ENCODE measurements at places on chromosomes 4 and X.

- DNase-seq: no peak
Observed at GRCh38 chrX:136021903-136022302, 36.7 kb downstream of the SLC9A6 start.

DNA sequence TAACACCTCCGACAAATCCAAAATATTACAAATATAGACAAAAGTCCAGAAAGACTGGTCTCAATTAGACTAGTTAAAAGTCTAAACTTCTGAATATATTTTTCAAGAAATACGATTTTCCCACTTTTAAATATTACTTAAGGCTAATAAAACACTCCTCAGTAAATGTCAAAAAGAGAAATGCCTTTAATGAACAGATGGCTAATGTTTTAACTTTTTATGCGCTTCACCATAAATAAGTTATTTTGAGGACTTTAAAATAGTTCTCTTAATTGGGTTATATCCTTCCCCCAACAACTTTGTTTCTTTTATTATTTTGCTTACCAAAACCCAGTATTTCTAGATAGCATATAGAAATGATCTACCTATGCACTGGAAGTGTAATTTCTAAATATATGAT, 201.4 kb downstream of the APBB2 start:
- no peak for DNase-seq

DNA sequence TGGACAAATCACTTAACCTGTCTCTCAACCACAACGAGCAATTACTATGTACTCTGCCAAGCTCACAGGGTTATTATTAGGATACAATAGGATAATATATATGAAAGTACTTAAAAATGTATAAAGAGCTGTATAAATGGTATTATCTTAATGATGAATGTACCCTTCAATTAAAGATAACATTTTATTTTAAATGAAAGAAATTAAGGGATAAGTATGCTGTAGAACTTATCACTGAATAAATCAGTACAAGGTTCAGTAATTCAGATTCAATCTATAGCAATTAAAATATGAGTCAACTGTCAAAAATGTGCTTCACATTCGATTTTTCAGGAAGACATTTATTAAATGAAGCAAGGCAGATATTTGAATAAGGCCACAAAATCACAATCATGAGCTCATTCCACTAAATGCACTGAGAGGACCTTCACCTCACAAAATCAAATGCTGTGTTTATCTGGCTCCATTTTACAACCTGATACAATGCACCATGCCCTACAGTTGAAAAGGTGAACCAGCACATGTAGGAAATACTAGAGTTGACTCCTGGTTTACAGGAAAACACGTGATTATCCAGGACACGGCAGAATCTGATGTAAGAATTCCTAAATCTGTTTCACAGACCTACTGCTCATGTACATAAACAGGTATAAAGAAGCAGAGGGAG, 4.4 kb downstream of the LRCH2 start:
- no peak for DNase-seq

- DNase-seq: no peak
Observed at GRCh38 chrX:23133551-23133950, 133.8 kb downstream of the DDX53 start.

- DNase-seq: no peak
Observed at GRCh38 chrX:37684973-37685372, 618 bp upstream of the XK start.

DNA sequence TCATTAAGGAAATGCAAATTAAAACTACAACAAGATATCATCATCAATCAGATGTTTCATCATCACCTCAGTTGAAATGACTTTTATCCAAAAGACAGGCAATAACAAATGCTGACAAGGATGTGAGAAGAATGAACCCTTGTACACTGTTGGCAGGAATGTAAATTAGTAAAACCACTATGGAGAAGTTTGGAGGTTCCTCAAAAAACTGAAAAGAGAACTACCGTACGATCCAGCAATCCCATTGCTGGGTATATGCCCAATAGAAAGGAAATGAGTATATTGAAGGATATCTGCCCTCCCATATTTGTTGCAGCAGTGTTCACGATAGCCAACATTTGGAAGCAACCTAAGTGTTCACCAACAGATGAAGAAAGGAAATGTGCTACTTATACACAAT, 50.6 kb upstream of the STARD8 start:
- no peak for DNase-seq

DNA sequence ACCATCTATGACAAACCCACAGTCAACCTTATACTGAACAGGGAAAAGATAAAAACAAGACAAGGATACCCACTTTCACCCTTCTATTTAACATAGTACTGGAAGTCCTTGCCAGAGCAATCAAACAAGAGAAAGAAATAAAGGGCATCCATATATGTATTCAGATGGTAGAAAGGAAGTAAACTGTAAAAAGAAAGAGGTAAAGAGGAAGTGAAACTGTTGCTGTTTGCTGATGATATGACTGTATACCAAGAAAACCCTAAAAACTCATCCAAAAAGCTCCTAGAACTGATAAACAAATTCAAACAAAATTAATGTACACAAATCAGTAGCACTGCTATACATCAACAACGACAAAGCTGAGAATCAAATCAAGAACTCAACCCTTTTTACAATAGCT, 538.7 kb upstream of the PABPC4L start:
- DNase-seq: no peak

GRCh38 chrX:24607616-24608015, 39.5 kb downstream of the PCYT1B start:
- no peak for DNase-seq

GRCh38 chr4:34043131-34043530, 2201.2 kb downstream of the ARAP2 start:
- no peak for DNase-seq

GRCh38 chr4:61299316-61299715, 99.2 kb downstream of the ADGRL3 start:
- no peak for DNase-seq

DNA sequence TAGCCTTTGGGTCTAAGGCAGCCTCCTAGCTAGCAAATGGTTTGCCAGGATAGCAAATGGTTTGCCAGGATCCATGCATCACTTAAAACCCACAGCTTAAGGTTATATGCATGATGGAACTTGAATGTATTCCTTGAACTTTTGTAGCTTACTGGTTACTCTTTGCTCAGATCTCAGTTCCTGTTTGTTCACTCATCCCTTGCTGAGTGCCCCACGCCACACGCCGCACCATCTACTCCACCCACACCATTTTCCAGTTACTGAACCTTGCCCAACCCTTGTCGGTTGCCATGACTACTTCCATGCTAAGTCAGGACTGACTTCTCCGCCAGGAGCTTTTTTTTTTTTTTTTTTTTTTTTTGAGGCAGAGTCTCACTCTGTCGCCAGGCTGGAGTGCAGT, 29.5 kb upstream of the XIAP start:
- peak; percentile 54 for DNase-seq

GRCh38 chr4:149161247-149161646, 654.4 kb downstream of the IQCM start:
- DNase-seq: no peak

- peak; percentile 48 for DNase-seq
Observed at GRCh38 chr4:186820391-186820891, 96.8 kb upstream of the FAT1 start.

DNA sequence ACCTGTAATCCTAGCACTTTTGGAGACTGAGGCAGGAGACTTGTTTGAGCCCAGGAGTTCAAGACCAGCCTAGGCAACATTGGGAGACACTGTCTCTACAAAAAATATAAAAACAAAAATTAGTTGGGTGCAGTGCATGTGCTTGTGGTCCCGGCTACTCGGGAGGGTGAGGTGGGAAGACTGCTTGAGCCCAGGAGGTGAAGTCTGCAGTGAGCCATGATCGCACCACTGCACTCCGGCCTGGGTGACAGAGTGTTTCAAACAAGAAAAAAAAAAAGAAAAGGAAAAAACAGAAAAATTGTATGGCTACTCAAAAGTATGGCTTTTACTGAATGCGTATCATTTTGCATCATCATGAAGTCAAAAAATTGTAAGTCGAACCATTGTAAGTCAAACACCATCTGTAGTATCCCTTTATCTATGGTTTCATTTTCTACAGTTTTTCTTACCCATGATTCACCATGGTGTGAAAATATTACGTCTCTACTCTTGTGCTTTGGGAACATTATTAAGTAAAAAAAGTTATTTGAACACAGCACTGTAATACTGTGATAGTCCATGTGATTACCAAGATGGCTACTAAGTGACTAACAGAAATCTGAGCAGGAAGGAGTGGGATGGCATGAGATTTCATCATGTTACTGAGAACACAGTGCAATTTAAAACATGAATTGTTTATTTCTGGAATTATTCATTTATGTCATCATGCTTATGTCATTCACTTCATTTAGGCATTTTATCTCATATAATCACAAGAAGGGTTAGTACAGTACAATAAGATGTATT, 26.5 kb upstream of the MANBA start:
- no peak for DNase-seq

DNA sequence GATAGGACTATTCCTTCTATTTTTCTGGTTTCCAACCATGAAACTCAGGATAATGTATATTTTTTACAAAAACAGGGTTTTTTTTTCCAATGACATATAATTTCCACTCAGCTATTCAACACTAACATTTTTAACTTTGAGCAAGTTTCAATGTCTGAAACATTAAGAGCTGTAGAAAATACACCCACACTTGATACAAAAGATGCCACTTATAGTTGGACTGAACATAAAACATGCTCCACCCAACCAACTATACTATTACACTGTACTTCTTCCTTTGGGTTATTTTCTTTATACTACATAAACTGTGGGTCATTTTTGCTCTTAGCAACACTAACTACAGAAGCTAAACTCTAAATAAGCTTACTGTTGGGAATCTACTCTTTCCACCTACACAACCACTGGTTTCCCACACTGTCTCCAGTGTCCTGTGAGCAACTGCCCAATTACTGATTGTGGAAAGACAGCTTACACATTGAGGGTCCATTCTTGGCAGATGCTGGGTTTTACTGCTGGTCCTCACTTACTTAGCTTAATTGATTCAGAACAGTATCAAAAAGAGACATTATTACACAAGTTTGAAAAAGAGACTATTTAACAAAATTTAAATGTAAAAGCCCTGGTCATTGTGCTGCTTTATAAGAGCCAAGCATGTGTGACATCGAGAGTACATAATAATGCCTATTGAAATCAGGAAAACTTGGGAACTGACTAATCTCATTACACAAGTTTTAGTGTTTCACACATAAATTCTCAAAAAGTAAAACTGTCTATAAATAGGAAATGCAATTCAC, 6.3 kb downstream of the AMMECR1 start:
- no peak for DNase-seq

- DNase-seq: no peak
Observed at GRCh38 chr4:184371390-184371787, 103.0 kb downstream of the IRF2 start.

DNA sequence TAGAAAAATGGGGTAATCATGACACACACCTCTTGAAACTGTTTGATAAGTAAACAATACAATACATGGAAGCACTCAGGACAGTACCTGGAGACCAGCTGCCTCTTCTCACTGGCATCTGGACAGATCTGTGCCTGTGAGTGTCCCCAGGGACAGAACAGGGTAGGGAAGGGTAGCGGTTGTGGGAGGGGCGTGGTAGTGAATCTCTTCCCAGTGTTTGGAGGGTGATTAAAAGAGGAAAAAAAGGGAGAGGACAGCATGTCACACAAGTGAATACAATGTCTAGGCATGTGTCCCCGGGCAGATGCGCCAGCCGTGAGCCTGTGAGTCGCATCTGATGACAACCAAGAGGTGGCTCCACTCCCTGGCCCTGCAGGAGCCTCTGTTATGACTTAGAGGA, 138.8 kb upstream of the MSX1 start:
- DNase-seq: peak; percentile 20

All from NCI-H526 (cell line).